NCI-H1105 treated with DMSO at 0.1 percent for 48 hours (cell line): ENCODE measurements at places on chromosomes 12 and 14.
A peak's percentile ranks its signal among the peaks of the same experiment; 100 is the strongest.

DNA sequence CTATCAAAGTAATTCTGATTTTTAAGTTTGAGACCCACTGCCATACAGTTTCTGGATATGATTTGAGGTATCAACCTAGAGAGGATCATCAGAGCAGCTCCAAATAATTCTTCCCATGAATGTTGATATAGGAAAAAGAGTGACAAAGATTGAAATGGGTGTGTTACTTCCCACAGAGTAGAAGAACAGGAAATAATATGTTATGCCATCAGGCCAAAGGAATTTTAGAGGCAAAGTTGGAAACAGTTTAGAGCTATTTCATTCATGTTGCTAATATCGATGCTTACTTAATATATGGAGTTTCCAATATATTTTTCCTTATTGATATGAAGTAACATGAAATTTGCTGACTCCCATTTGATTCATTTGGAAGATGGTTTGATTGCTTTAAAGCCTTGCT, 8.9 kb upstream of the MSRB3 start:
- DNase-seq = no peak

- no peak for DNase-seq
Observed at GRCh38 chr14:103304706-103305105, 29.3 kb upstream of the EIF5 start.

DNA sequence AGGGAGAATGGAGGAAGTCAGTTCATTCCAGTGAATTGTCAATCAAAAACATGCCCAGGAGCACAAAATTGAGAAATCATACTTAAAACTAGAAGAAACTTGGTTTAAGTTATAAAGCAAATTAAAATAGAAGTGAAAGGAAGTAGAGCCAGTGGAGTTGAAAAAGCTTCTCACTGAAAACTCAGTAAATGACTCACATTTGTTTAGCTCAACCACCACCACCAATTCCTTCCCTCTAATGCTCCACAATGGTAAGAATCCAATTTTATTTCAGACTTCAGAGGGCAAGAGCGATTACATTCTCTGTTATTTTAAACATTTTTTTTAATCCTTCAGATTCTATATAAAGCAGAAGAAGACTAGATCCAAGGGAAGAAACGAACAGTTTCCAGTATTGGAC, 19.4 kb downstream of the UTP20 start:
- DNase-seq = no peak

GRCh38 chr12:82596483-82596882, 90.2 kb upstream of the TMTC2 start:
- peak; percentile 25 for DNase-seq

GRCh38 chr14:37579274-37579673, 15.8 kb downstream of the FOXA1 start:
- peak; percentile 53 for DNase-seq

DNA sequence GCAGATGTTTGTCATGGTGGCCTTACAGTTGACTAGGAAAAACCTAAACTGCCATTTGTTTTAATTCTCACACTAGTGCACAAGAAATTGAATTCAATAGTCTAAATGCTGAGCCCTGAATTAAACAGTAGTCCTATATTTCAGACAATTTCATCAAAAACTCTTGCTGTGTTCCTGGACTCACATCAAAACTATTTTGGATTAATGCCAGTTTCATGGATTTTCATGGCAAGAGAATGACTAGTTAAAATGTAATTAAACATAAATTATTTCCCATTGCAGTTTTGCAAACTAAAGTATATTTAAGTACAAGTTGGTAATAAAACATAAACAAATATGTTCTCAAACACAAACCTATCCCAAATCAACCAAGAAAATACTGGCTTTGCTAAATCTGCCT, 468.0 kb upstream of the PRICKLE1 start:
- DNase-seq = peak; percentile 2

GRCh38 chr12:56839915-56840325, 76.8 kb downstream of the HSD17B6 start:
- peak; percentile 10 for DNase-seq

DNA sequence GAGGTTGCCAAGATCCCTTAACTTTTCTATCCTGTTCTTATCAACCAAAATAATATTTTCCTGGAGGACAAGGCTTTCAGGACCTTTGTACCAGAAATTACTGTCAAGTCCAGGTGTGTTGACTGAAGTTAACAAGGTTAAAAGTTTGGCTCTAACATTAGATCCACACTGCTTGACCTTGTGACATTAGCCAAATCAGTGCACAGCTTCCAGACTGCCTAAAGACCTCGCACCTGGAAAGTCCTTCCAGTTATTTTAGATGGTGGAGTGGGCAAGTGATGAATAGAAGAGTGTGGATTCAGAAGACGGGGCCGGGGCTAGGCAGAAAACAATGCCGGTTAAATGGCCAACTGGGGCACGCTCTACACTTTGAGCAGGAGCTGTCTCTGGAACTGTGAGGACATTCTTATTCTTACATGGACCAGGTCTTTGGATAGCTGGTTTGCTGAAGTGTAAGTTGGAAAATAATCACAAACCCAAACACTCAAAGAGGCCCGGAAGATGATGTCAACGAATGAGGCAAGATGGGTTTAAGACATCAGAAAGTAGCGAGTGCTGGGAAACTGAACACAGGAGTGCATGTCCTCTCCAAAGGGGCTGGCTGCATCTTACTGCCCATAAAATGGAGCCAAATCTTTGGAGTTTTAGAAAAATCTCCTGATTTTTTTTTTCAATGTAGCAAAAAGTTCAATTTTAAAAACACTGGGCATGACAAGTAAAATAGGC, 56.3 kb downstream of the NIN start:
- no peak for DNase-seq
